ENCODE measurements at places on chromosomes 3 and 15.

DNA sequence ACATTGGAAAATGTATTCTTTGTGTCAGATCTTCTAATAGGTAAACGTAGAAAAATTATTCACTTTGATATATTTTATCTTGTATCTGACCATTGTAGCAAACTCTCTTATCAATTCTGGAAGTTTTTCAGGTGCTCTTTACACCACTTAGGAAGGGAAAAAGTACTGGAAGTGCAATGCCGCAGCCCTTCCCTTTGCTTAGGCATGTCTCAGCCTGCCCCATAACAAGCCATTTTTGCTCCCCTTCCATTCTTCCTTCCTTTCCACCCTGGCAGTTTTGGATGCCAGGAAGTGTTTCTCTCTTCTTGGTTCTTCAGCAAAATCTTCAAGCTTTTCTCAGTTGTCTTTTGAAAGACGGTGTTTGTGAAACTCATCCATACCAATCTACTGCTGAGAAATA is 34.9 kb upstream of the SLC9A9 start:
- no peak for DNase-seq

DNA sequence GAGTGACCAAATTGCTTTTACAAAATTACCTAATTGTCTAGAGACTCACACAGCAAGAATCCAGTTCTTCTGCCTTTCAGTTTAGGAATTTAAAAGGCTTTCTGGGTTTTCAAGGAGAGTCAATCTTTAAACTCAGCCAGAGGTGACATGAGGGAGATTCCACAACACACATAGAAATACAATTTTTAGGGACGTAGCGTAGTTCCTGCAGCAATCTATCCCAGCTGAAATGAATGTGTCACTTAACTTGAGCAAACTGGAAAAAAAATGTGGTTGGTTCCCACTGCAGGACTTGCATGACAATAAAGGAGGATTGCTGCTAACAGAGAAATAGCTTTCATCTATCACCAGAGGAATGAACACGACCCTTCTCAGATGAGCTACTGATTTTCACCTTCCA is 269.7 kb downstream of the OTOL1 start:
- no peak for DNase-seq

DNA sequence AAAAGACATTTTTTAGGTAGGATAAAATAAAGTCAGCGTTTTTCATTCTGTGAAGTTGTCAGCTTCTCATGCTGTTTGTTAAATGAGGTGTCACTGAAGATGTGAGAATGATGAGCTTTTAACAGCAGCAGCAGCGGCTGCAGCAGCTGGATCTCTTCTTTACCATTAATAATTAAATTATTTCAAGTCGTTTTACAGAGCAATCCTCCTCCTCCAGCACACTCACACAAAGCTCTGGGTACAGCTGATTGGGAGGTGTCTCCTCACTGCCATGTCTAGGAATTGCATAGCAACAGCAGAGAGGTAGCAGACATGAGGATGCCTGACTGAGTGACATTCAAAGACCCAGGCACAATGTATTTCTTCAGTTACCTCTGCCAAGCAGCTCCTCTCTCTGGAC is 46.7 kb upstream of the PLAAT1 start:
- no peak for DNase-seq

- DNase-seq, result no peak
Measured at GRCh38 chr3:8371085-8371551, 130.5 kb upstream of the LMCD1 start.

- DNase-seq, result no peak
Measured at GRCh38 chr15:76345583-76345879, 9.0 kb downstream of the ISL2 start.

DNA sequence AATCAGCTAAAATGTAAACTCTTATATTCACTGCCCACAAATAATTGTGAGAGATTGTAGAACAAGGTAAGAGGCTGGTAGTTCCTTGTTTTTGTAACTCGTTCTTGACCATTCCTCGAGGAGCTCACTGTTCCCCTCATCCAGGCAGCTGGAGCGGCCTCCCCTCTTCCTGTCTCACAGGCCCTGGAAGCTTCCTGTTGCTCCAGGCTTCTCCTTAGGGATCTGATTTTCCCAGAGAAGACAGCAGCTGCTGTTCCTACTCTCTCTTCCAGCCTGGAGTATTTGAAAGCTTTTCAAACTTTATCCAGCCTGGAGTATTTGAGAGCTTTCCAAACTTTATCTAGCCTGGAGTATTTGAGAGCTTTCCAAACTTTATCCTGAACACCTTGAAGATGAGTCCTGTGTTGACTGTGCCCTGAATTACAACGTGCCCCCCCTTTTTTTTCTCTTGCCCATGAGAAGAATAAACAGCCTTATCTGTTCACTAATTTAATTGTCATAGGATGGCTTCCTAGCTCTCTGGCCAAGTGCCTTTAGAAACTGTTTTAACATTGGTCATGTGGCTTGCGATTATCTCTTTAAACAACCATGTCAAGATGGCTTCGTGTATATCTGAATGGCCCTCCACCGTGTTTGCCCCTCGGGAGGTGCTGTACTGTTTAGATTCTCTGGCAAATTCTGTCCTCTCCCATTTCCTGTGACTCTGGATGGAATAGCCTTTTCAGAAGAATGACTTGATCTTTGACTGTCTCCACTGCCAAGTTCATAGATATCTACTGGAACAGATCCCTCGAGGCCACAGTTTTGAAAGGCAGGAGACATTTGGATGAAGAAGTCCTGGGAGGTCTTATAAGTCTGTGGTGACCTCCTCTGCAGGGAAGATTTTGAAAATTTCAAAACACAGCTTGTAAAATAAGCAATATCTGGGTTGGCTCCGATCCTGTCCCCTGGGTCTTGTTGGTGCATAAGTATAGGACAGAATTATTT is 4.8 kb downstream of the ADAMTSL3 start:
- DNase-seq, result no peak

GRCh38 chr3:78889348-78889747 is 878.5 kb downstream of the ROBO1 start:
- no peak for DNase-seq

- peak; percentile 30 for DNase-seq
Measured at GRCh38 chr3:172635588-172635987, 75.3 kb downstream of the NCEH1 start.

GRCh38 chr3:9204253-9204992 is 45.0 kb downstream of the SRGAP3 start:
- DNase-seq, result no peak

DNA sequence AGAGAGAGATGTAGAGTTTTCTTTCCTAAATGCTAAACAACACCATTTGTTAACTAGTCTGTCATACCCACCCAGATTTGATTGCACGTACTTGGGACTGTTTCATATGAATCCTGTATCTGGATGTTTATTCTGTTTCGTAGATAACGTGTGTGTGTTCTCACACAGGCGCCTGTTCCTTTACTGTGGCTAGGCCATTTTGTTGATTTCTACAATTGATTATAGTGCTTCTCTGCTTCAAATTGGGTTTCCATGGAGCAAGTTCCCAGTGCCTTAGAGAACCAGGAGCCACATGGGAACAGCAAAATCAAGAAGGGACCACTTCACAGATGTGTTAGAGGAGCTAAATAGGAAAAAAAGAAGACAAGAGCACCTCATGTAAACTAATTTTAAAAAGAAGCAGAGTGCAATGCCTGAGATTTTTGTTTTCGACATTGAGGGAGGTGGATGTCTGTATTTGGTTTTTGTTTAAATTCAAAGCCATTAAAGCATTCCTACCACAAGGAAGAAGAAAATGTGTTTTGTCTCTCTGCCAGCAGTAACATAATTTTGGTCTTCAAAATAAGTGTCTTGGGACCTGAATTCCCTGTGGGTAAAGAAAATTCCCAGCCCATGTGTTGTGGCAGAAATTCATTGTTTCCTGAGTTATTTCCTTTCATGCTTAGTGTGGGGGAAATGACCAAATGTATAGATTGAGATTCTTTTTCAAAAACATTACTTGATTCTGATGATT is 424.0 kb upstream of the C2CD4B start:
- DNase-seq, result no peak

- peak; percentile 39 for DNase-seq
Measured at GRCh38 chr3:39147711-39148434, 5.5 kb downstream of the CSRNP1 start.

- DNase-seq, result no peak
Measured at GRCh38 chr3:103991461-103992115, 1375.1 kb upstream of the ALCAM start.

GRCh38 chr3:188119846-188120245 is 34.1 kb upstream of the LPP start:
- no peak for DNase-seq

DNA sequence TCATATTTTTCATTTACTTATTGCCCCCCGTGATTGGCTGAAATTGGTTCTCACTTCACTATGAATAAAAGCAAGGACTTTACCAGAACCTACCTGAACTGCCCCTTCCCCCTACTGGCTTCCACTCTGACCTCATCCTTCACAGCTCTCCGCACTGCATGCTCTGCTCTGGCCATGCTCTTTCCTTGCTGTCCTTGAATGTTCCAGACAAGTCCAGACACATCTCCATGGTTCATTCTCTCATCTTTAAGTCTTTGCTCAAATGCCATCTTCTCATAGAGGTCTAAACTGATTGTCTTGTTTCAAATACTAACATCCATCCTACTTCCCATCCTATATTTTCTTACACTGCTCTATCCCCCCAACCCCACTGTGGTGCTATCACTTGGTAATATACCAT is 129.4 kb downstream of the CHST2 start:
- DNase-seq, result no peak
